Stimulated activated CD4-positive, alpha-beta T cell treated with anti-CD3 and anti-CD28 coated beads, TNF-alpha, amount 100 ng/mL, for 1 hour (primary cell): ENCODE measurements at places on chromosomes 1 and 21.
A peak's percentile ranks its signal among the peaks of the same experiment; 100 is the strongest.

GRCh38 chr1:31617916-31618746, 642 bp downstream of the HCRTR1 start:
- no peak for DNase-seq

GRCh38 chr1:235631816-235632215, 17.8 kb downstream of the GNG4 start:
- no peak for DNase-seq

- DNase-seq = no peak
Observed at GRCh38 chr1:110158261-110158660, 8.0 kb downstream of the SLC6A17 start.

- no peak for DNase-seq
Observed at GRCh38 chr1:163295949-163296348, 25.8 kb upstream of the NUF2 start.

- DNase-seq = no peak
Observed at GRCh38 chr1:228344631-228345072, 62.0 kb downstream of the TRIM11 start.

GRCh38 chr1:62295921-62296491, 23.2 kb downstream of the KANK4 start:
- DNase-seq = no peak

DNA sequence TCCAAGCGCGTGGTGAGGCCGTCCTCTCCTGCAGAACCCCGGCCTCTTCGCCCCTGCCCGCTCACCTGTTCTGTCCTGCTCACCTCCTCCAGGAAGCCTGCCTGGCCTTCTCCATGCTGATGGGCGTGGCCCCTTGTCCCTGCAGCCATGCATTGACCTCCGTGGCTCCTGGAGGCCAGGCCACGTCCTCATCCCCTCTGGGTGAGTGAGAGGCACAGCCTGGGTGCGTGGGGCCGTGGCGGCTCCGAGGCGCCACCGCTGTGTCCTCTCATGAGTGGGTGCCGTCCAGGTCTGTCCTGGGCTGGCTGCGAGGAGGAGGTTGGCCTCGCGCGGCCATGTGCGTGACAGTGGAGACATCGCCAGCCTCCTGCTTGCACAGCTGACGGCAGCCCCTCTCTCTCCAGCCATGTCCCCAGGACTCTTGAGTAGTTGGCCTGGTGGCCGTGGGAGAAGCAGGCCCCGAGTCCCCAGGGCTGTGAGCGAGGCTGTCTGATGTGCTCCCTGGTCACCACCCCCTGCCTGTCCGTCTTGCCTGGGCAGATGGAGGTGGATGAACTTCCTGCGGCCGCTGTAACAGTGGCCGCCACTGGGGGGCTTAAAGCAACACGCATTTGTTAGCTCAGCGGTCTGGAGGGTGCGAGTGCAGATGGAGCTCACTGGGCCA, 58.1 kb downstream of the PRKCZ start:
- DNase-seq = no peak

DNA sequence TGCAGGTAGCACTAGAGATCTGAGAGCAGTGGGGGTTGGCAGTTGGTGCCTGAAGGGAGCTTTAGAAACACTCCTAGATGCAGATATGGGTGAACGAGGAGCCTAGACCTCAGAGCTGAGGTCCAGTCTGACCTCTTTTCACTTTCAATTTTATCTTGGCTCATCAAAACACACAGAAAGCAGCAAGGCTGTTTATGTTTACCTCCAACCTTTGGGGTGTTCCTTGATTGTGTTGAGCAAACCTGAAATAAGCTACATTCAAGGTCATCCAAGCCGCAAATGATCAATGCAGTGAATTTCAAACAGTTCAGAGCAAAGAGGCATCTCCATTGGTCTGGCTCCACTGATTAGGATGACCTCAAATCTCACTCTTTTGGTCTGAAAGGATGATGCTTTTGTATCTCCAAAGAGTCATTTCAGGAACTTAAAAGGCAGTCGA, 1.3 kb downstream of the LY9 start:
- no peak for DNase-seq

DNA sequence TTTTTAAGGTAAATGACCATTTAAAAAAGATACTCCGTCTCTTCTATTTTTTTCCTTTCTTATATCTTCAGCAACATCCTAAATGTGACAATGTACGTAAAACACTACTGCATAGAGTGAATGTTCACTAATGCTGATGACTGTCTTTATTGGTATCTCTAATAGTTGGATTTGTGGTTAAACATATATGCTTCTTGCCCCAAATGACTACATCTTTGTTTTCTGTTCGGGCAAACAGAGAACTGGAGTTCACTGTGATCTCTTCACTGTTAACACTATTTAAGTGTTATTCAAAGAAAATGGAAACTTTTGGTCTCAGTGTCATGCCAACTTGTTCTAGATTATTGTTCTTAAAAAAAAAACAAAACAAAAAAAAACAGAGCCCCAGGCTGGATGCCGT, 109.4 kb downstream of the KIF26B start:
- no peak for DNase-seq

DNA sequence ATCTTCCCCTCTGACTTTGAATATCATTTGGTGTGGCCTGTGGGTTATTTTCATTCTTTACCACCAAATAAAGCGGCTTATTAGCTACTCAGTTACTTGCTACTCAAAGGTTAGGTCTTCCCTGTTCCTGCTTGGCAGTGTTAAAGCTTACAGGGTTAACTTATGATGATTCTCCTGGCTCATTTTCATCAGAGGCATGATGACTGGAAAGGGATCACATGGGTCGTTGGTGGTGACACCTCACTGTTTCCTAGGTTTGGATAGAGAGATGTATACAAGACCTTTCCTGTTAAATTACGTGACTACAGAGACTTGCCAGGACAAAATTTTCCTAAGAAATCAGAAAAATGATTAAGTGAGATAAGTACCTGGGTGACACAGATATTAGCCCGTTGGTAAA, 27.4 kb downstream of the MRPS6 start:
- no peak for DNase-seq

- DNase-seq = no peak
Observed at GRCh38 chr1:20409971-20410370, 76.0 kb downstream of the CAMK2N1 start.

- DNase-seq = no peak
Observed at GRCh38 chr1:228691211-228691610, 44.1 kb upstream of the RHOU start.

- no peak for DNase-seq
Observed at GRCh38 chr1:81617308-81617967, 183.3 kb upstream of the ADGRL2 start.

- DNase-seq = peak; percentile 14
Observed at GRCh38 chr1:229271448-229272159, 693 bp downstream of the RAB4A start.

- no peak for DNase-seq
Observed at GRCh38 chr21:31530364-31530763, 129.1 kb upstream of the SOD1 start.

GRCh38 chr1:230230948-230231773, 164.1 kb downstream of the GALNT2 start:
- DNase-seq = no peak

DNA sequence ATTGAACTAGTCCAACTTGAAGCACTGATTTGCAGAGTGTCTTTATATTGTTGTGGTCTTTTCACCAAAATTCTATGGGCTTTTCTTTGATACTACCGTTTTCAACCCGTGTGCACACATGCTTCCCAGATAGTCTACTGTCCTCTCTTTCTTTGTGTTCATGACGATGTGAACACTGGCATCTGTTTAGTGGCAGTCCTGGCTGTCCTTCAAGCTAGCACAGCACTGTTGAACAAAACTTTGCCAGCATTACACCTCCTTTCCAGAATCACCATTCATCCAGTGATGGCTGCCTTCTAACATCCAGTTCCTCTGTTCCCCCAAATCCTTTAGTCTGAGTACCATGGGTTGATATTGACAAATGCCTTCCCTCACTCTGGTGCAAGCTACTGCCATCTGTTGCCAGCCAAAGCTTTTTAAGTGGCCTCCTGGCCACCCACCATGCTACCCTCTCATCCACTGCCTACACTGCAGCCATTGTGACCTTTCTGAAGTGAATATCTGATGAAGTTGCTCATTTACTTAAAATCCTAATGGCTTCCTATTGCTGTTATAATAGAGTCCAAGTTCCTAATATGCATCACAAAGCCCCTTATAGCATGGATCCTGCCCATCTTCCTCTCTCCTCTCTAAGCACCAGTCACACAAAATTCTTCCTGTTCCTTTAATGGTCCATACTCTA, 94.3 kb downstream of the NIBAN1 start:
- DNase-seq = no peak

DNA sequence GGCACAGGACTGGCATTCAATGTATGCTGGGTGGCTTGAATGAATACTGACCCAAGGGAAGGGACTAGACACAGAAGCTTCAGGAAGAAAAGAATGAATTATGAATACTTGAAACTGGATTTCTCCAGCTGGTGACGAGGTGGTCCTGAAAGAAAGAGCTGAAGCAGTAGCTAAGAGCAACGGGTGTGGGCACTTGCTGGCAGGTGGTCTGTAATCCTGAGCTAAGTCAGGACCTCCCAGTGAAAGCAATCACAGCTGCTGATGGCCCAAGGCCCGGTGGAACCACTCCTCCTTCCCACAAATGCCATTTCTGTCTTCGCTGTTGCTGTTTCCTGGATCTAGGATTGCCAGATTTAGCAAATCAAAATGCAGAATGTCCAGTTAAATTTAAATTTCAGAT, 47.0 kb downstream of the NEK2 start:
- DNase-seq = no peak

- DNase-seq = no peak
Observed at GRCh38 chr1:10304295-10304694, 93.9 kb downstream of the KIF1B start.

DNA sequence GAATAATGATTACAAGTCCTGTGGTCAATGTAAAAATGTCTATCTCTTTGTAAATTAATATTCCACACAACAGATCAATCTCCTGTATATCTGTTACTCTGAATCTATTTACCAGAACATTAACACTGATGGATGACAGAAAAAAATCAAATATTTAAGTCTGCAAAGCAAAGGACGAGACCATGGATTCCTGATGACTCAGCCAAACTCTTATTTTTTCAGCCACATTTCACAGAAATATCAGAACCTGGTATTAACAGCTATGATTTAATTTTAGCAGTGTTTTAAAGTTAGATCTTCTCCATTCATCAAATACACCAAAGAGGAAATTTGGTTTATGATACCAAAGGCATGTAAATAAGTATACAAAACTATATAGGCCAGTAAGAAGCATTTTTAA, 46.1 kb downstream of the FAF1 start:
- no peak for DNase-seq

GRCh38 chr1:153288634-153289275, 24.0 kb downstream of the PGLYRP3 start:
- no peak for DNase-seq

GRCh38 chr1:8727809-8728213, 89.6 kb downstream of the RERE start:
- DNase-seq = no peak

DNA sequence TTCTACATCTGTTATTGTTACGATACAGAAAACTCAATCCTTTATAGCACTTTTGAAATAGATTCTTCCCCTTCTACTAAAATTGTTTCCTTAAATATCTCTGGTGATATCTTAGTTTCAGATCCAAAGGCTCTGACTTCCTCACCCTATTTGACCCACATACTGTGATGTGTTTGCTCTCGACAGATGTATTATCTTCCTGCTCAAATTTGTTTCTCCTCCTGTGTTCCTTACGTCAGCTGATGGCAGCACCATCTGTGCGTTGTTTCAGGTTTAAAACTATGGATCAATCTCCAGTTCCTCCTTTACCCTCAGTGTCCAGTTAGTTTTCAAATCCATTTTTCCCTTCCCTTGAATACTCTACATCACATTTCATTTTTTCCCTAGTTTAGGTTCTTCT, 274.4 kb downstream of the RYR2 start:
- no peak for DNase-seq

DNA sequence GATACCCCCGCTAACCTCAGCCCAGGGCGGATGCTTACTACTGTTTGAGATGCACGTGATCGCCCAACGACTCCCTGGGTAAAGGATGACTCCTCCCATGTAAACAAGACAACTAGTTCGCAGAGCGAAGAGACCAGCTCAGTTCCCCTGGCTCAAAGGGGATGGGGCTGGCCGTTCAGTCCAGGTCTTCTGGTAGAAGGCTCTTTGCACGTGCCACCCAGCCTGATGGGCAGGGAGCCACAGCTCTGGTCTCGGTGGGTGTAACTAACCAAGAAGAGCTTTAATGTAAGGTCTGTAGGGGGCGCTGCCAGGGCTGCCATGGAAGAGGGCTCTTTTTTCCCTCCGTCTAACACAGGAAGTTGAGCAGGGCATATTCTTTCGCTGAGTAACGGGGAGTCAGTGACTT, 49.4 kb upstream of the PARP1 start:
- no peak for DNase-seq

DNA sequence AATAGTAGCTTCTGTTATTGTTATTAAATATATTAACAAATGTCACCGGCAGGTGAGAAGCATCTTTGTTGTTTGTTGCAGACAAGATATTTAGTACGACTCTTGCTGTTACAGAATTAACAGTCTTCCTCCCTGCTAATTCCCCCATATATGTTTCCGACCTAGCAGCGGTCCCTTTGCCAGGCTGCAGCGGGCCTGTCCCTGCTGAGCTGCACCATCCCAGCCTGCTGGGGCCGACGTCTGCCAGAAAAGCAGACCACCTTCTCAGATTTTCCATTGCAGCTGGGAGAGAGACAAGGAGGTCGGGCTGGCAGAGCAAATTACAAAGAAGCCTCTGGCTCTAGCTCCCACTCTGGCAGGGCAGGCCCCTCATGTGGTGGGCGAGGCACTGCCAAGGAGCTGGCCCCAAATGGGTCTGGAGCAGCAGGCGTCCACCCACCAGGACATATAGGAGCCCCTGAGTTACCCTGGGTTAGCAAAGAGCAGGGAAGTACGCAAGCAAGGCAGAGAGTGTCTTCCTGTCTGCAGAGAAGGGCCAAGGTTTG, 142.7 kb downstream of the FOXD2 start:
- no peak for DNase-seq
